ENCODE measurements at places on chromosomes 1 and 21.

DNA sequence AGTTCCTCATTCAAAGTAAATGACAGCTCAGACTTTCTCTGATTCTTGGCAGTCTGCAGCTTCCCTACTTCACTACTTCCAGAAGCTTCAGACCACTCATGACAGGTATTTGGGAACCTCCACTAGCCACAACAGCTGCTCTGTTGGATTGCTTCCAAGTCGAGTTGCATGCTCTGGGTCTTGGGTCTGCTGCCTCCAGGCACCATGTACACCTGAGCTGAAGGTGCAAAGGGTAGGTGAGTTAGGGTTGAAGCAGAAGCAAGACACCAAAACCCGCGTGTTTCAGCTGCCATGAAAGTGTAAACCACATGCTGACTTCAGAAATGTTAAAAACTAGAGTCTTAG, 62.7 kb downstream of the ZNF684 start:
- no peak for DNase-seq

DNA sequence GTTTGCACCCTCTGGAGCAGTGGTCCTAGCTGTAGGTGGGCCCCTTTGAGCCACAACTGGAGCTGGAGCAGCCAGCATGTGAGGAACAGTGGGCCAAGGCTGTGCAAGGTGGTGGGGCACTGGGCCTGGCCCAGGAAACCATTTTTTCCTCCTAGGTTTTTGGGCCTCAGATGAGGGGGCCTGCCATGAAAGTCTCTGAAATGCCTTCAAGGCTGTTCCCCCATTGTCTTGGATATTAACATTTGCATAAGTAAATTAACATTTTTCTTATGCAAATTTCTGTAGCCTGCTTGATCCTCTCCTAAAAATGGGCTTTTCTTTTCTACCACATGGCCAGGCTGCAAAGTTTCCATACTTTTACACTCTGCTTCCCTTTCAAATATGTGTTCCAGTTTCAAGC, 212.0 kb downstream of the NTNG1 start:
- no peak for DNase-seq

GRCh38 chr1:67626861-67627235, 58.2 kb upstream of the GADD45A start:
- no peak for DNase-seq

GRCh38 chr1:218521414-218522169, 176.5 kb downstream of the TGFB2 start:
- peak; percentile 62 for DNase-seq

DNA sequence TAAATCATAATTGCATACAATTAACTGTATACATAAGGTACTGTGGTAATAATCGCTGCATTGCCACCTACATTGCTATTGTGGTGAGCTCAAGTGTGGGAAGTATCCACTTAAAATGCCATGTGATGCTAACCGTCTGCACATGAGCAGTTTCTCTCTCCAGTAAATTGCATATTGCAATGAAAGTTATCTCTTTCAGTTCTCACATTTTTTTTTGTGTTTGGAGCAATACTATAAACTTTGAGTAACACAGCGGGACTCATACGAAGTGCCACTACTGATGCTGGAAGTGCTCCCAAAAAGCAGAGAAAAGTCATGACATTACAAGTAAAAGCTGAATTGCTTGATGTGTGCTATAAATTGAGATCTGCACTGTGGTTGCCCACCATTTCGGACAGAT, 38.5 kb downstream of the DISC1 start:
- DNase-seq = no peak

DNA sequence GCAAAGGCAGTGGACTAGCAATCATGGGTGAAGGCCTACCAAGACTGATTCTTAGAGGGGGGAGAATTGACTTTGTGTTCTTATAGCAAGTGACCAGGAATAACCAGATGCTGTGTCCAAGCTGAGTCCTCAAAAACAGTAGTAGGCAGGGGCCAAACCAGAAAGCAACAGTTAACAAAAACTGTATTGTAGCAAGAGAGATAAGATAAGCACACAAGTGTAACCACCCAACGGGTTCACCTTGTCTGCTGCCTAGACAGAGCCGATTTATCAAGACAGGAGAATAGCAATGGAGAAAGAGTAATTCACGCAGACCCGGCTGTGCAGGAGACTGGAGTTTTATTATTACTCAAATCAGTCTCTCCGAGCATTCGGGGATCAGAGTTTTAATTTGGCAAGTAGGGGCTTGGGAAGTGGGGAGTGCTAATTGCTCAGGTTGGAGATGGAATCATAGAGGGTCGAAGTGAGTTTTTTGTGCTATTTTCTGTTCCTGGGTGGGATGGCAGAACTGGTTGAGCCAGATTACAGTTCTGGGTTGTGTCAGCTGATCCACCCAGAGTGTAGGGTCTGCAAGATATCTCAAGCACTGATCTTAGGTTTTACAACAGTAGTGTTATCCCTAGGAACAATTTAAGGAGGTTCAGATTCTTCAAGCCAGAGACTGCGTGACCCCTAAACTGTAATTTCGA, 8.3 kb upstream of the CSRP1 start:
- no peak for DNase-seq

DNA sequence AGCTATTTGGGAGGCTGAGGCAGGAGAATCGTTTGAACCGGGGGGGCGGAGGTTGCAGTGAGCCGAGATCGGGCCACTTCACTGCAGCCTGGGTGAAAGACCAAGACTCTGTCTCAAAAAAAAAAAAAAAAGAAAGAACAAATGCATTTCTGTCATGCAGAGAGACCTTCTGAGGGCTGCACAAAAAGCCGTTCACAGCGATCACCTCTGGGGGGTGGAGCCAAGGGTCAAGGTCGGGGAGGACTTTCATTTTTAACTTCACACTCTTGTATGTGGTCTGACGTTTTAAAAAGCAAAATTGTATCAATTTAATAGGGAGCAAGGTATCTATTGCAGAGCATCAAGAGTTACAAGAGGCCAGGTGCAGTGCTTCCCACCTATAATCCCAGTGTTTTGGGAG, 26.6 kb upstream of the CLDN14 start:
- DNase-seq = no peak

- no peak for DNase-seq
Measured at GRCh38 chr21:18760247-18760646, 356.7 kb upstream of the TMPRSS15 start.

- no peak for DNase-seq
Measured at GRCh38 chr1:207844371-207844770, 66.6 kb downstream of the CD34 start.

DNA sequence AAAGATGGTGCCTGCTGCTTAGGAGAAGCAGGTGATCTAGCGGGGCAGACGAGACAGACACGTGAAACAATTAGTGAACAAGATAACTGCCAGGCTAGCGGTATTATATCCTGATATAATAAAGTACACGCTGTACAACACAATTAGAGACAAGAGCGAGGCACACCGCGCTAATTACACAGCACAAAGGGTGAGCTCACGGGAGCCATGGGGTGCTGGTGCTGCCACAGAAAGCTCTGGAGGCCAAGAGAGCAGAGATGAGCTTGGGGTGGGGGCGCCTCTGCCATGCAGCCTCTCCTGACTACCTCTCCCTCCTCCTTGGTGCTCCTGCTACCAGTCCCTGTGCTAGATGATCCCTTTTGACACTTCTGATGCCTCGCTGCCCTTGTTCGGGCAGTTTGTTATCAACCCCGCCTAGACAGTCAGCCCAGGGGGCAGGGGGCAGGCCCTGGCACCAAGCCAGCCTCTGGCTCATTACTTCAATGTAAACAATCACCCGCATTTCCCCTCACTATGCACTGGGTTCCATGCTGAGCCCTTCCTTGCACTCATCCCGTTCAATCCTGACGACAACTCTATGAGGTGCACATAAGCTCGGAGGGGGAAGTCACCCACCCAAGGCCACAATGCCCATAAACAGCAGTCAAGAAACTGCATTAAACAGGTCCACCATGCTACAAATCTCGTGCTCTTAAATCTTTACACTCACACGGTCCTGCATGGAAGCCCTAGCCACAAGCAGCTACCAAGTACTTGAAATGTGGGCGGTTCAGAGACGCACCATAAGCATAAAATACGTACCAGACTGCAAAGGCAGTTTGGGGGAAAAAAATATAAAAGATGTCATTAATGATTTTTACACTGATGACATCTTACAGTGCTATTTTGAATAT, 103.0 kb downstream of the SSBP3 start:
- DNase-seq = peak; percentile 17

All from NCI-H1092 treated with DMSO at 0.1 percent for 48 hours (cell line).